Stimulated activated memory B cell treated with anti-CD40 and anti-IgM and Interleukin-4, amounts not matched to agents 10 μg/mL and 1 μg/mL and 100 μg/mL, for 72 hours (primary cell): ENCODE measurements at places on chromosomes 3 and 15.

DNA sequence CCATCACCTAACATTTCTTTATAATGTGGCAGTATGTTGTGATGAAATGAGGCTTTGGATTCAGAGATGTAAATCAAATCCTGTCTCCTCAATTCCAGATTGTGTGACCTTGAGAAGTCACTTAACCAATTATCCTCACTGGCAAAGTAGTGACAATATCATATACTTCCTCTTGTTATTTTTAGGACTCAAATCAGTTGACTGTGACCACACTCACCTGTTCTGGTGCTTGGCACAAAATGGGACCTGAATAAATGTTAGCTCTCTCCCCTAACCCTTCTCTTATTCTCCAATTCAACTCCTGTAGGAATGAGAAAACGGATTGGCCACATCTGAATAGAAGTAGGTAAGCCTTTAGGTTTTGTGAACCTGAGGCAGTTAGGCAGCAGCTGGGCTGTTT lies 42.1 kb downstream of the IQCH start:
- no peak for ATAC-seq

DNA sequence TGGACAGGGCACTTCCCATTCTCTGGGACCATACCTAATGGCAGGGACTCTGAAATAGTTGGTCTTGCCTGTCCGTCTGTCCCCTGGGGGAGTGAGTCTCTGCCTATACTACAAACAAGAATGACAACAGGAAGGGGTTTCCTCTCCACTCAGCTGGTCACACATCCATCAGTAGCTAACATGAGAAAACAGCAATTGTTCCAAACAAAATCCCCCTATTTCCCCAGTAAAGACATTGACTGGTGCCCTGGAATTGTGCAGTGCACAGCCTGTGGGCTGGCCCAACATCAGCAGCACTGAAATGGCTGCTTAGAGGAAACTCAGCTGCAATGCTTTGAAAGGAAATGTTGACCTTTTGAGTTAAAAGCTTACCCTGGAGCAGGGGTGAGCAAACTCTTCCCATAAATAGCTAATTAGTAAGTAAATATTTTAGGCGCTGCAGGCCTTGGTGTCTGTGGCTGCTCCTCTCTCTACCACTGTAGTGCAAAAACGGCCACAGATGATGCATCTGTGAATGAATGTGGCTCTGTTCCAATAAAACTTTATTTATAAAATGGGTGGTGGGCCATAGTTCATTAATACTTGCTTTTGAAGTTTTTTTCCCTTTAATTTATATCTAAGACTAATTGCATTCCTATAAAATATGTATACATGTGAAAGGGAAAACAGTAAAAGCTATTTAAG lies 174.3 kb downstream of the KLF13 start:
- no peak for ATAC-seq

- ATAC-seq: no peak
Observed at GRCh38 chr3:45035441-45036301, 9.6 kb downstream of the CLEC3B start.

DNA sequence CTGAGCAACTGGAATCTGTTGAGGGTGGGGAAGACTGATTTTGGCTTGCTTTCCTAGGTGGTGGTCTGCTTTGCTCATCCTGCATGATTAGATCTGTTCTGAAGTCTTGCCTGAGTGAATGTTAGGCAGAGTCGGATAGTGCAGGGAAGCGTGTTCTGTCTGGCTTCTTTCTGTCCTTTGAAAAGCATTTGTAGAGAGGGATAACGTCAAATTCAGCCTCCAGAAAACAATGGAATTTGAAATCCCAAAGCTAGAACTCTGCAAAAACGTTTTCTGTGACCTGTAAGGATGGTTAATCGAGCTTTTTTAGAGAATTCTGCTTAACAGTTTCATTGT lies 1.4 kb downstream of the GLCE start:
- no peak for ATAC-seq

DNA sequence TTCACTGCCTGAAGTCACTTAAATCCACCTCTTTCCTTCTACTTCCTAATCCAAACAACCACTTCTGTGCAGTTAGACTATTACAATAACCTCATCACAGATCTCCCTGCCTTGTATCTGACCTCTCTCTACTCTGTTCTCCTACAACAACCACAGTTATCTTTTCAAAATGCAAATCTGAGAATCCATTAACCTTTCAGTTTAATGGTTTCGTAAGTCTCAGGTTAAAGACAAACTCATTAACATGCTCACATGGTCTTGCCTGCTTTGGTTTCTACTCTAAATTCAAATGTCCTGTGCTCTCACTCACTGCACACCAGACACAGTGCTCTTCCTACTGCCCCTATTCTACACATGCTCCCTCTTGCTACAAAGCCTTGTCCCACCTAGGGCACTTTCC lies 406.5 kb upstream of the THBS1 start:
- ATAC-seq: no peak

DNA sequence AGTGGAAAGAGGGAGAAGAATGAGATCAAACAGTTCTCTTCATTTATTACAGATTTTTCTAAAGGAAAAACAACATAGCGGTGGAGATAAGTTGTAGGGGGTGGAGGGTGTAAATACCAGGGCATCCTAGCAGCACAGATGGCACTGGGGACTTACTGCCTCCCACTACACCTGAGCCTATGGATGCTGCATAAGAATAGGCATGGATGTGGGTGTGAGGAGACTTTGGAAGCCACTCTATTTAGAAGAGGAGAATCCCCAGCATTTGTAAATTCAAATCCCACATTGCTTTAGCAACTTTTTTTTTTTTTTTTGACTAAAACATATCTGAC lies 27.4 kb upstream of the IL1RAP start:
- ATAC-seq: no peak

DNA sequence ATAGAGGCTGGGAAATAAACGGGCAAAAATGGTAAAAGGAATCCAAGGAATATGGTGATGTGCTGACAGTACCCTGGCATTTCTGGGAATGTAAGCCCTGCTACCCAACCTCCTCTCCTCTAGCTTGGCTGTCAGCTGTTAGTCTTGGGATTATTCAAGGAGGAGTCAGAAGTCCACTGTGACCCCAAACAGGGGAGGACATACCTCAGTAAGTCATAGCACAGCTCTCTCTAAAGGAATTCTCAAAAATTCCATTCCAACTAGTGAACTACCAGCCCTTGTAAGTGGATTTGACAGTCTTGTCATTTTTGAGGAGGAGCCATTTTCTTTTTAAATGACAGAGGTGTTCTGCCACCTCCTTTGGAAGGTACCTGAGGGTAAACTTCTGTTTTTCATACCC lies 207.5 kb downstream of the PDCD6IP start:
- no peak for ATAC-seq

- no peak for ATAC-seq
Observed at GRCh38 chr15:69045802-69046201, 31.3 kb downstream of the NOX5 start.
